COLO829 (cell line): ENCODE measurements at places on chromosomes 16 and 17.

GRCh38 chr17:56833809-56834379 lies at the start of the genes C17orf67 and DGKE:
C17orf67 (minus strand) TSS chr17:56833920; CDS start chr17:56815810, 18,110 bp downstream.
DGKE (plus strand) TSS chr17:56834151; CDS start chr17:56834796, 645 bp downstream.
- peak; percentile 78 for DNase-seq

- no peak for DNase-seq
Measured at GRCh38 chr16:88835383-88835782, 21.4 kb downstream of the GALNS start.

- DNase-seq, result no peak
Measured at GRCh38 chr16:53865494-53865863, 161.5 kb downstream of the FTO start.

GRCh38 chr16:30376461-30376902 lies 1.9 kb downstream of the MYL11 start:
- DNase-seq, result no peak

- peak; percentile 3 for DNase-seq
Measured at GRCh38 chr16:83420206-83420760, 387.5 kb upstream of the HSBP1 start.

- no peak for DNase-seq
Measured at GRCh38 chr16:74169687-74170376, 126.8 kb upstream of the PSMD7 start.
